ENCODE measurements at places on chromosomes 16 and 17.

DNA sequence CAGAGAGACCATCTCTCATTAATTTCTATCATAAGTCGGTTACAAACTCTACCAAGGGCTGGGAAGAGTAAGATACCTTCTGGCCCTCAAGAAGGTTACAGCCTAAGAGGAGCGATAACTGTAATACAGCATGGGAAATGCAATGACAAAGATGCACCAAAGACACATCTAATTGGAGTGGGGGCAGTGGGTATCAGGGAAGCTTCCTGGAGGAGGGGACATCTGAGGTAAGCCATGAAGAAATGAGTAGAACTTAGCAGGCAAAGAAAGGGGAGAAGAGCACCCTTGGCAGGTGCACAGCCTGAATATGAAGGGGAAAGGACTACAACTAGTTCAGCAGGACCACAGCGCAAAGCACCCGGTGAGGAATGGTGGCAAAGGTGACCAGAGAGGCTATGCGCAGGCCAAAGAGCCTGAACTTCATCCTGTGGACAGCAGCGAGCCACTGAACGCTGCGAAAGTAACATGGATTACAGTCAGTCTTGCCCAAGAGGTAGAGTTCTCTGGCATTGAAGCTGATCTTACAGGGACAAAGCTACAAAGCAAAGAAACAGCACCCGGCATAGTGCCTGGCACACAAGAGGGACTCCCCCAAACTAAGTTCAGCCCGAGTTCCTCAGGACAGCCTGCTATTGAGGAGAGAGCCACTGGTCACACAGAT is 2.8 kb downstream of the TBC1D10B start:
- DNase-seq, result no peak

DNA sequence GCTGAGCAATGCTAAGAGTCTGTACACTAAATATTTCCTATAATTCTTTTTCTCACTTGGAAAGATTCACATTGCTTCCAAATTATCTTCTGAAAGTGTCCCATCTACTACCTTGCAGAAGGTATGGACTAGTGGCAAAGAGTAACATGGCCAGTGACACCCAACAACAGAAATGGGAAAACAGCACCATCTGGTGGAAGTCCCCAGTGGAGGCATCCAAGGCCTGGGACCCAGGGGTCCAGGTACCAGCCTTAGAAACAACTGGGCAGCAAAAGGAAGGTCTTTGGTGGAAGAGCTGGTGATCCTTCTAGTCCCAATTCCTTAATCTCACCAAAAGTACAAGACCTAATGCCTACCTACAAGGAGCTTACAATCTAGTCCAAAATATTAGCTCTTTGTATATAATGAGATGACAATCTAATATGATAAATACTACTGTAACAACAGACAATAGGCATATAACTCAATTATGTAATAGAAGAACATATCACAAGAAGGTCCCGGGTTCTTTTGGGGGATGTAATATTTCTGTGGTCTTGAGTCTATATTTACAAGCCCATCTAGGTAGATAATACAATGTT is 55.3 kb downstream of the SKAP1 start:
- no peak for DNase-seq

DNA sequence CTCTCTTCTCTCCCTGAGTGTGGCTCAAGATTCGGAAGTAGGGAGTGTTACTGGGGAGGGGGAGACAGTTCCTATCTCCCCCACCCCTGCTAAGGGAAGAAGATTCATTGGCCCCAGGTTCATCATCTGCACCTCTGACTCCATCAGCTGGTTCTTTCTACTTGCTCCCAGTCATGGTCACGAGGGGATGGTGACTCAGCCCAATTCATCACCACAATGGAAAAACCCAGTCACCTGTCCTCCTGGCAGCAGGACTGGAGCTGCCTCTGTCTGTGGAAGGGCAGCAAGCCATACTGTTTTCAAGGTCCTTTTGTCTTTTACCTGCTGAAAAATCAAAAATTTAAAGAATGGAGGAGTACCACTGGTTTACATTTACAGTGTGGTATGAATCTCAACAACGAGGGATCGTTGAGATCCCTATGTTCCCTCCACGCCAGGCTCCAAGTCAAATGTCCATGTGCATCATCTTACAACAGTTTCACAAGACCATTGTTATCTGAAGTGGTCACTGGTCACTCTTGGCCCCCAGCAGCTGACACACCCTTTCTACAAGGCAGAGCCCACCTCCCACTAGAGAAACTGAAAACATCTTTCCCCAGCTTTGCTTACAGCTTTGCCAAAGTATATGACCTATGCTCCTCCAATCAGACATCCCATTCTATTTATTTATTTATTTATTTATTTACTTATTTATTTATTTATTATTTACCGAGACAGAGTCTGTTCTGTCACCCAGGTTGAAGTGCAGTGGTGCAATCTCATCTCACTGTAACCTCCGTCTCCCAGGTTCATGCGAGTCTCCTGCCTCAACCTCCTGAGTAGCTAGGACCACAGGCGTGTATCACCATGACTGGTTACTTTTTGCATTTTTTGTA is 40.4 kb upstream of the NDRG4 start:
- peak; percentile 12 for DNase-seq

DNA sequence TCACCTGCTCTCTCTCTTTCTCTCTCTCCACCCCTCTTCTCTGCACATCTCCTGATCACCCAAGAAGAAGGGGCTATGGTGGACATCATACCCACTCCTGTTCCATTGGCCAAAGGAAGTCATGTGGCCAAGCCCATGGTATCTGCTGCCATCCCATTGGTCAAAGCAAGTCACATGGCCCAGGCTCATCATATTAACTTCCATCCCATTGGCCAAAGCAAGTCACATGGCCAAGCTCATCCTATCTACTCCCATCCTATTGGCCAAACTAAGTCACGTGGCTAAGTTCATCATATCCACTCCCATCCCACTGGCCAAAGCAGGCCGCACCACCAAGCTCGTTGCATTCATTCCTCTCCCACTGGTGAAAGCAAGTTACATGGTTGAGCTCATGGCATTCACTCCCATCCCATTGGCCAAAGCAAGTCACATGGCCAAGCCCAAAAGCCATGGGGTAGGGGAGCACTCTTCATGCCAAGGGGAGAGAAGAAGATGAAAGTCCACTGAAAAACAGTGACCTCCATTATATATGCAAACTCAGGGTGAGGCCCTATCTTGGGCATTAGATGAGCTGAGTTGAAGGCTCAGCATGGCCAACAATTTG is 29.2 kb downstream of the SNX20 start:
- no peak for DNase-seq

- no peak for DNase-seq
These were observed 98.4 kb downstream of the MGAT5B start for GRCh38 chr17:76966486-76967181.

DNA sequence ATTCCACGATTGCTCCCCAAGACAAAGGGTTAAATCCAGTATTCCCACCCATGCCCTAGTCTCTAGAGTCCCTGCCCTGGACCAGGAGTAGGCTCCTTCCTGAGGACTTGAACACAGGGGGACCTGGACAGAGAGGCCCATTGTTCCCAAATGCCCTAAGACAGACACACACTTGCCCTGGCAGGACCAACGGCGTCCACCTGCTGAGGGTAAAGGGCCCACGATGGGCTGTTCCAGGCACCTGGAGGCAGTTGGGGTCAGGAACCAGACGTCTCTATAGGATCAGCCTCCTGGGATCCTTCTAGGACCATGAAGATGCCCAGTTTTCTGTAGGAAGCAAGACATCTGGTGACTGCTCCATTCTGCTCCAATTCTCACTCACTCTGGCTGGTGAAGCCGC is 39.3 kb downstream of the TNFRSF13B start:
- DNase-seq, result no peak

- DNase-seq, result no peak
These were observed 39.0 kb downstream of the CUEDC1 start for GRCh38 chr17:57915985-57916757.

DNA sequence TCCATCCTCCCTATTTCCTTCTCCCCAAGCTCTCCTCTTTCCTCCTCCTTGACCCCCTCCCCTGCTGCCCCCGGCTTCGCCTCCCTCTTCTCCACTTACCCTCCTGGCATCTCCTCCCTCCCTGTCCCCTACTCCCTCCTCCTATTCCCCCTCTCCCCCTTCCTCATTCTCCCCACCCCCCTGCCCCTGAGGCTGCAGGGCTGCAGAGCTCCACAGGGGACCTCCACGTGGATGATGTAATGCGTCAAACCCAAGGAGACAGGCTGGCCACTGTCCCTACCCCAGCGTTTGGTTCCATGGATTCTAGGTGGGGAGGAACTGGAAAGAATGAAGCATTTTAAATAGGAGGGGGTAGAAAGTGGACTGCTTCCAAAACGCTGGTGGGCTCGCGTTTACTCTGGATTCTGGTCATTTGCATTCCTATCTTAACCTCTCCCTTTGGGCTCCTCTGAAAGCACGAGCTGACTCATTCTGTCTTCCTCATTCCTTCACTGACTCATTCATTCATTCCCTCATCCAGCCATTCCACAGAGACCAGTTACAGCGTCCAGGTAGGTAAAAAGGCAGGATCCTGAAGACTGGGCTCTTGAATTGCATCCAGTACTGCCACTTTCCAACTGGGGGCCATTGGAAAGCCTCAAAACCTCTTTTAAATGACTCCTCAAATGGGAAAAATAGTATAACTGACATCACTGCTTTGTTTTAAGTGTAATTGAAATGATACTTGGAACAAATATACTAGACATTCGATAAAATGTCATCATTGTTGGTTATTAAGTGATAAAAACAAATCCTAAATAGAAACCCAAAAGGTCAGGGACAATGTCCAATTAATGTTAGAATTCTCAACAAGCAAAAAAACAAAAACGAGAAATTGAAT is 943 bp upstream of the COTL1 start:
- peak; percentile 99 for DNase-seq

DNA sequence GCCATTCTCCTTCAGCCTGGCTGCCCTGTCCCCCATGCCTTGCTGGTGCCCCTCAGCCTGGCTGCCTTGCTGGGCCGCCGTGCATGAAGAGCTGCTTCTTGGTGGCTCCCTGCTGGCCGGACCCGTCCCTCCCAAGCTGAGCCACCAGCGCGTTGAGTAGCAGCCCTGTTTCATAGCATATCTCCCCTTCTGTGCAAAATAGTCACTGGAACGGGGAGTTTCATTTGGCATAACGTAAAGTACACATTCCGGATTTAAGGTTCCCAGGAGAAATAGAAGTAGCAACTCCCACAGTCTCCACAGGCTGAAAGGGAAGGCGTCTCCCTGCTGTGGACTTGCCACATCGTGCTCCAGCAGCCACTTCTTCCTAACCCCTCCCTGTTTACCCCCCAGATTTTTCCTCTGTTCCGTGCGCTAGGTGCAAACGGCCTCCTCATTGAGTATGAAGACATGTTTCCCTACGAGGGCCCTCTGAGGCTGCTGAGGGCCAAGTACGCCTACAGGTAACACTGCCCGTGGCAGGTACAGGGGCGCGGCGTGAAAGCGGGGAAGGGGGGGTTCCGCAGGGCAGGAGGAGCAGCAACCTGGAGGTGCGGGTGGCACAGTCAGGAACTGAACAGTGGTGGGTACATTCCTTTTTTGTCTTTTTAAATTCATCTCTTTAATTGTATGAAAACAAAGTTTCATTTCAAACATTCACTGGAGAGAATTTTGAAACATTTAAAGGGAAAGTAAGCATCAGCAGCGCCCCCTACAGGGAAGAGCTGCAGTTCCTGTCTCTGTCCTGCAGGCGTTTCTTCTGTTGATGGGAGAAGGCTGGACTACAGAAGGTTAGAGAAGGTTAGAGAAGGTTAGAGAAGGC is 5.8 kb upstream of the OGFOD3 start:
- DNase-seq, result no peak

- DNase-seq, result no peak
These were observed 4.3 kb upstream of the MYL4 start for GRCh38 chr17:47204722-47205418.

- no peak for DNase-seq
These were observed 28.7 kb downstream of the GOSR1 start for GRCh38 chr17:30505868-30506417.

DNA sequence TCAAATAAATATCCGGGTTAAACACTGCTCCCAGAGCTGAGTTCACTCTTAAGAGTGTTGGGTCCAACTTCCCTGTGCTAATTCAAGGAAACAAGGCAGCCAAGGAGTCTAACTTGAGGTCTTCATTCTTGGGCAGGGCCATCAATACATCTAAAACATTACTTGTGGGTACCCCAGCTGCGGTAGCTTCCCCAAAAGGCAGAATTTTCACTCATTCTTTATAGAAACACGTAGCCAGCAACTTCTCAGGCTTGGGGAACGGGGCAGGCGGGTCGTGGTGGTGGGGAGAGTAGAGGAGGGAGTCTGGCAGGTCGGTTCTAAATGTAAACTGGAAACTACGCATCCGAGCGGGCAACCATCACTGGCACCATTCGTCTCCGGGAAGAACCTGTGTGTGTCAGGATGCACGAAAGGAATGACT is 666 bp upstream of the METTL9 start:
- no peak for DNase-seq
